ENCODE measurements at places on chromosomes 2 and 18.

- DNase-seq: no peak
Measured at GRCh38 chr2:52144590-52144989, 1112.7 kb upstream of the NRXN1 start.

- no peak for DNase-seq
Measured at GRCh38 chr2:25374827-25375226, 33.1 kb upstream of the DNMT3A start.

DNA sequence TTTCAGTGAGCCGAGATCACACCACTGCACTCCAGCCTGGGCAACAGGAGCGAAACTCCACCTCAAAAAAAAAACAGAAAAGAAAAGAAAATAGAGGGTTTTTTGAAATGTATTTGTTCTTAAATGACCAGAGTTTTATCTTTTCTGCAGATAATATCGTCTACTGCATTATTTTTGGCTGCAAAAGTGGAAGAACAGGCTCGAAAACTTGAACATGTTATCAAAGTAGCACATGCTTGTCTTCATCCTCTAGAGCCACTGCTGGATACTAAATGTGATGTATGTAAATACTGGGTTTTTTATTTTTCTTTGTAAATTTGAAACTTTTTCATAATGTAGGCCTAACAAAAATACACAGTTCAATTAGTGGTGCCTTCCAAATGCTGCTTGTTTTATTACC is 18.1 kb downstream of the CCNT2 start:
- DNase-seq: no peak

DNA sequence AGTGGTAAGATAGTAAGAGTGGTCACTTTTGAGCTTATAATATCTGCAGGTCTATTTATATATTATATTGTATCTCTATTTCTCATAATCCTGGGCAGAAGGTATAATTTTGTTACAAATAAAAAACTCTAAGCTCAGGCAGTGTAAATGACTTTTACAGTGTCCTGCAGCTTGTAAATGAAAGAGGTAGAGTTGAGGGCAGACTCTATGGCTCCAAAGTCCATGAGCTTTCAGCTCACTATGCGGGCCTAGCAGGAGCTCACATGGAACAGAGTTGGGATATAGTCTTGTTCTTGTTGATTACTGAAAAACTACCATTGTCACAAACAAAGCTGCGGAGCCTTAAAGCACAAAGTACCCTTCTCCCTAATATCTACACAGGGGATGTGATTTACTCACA is 361.4 kb downstream of the LNPK start:
- DNase-seq: no peak

GRCh38 chr2:239865059-239865639 is 160.0 kb downstream of the NDUFA10 start:
- DNase-seq: no peak
